ENCODE measurements at places on chromosomes 5 and 9. TPM values are rescaled to one million over a fixed set of nuclear protein-coding genes. Genes with fewer than 3 reads are reported as not detected.

DNA sequence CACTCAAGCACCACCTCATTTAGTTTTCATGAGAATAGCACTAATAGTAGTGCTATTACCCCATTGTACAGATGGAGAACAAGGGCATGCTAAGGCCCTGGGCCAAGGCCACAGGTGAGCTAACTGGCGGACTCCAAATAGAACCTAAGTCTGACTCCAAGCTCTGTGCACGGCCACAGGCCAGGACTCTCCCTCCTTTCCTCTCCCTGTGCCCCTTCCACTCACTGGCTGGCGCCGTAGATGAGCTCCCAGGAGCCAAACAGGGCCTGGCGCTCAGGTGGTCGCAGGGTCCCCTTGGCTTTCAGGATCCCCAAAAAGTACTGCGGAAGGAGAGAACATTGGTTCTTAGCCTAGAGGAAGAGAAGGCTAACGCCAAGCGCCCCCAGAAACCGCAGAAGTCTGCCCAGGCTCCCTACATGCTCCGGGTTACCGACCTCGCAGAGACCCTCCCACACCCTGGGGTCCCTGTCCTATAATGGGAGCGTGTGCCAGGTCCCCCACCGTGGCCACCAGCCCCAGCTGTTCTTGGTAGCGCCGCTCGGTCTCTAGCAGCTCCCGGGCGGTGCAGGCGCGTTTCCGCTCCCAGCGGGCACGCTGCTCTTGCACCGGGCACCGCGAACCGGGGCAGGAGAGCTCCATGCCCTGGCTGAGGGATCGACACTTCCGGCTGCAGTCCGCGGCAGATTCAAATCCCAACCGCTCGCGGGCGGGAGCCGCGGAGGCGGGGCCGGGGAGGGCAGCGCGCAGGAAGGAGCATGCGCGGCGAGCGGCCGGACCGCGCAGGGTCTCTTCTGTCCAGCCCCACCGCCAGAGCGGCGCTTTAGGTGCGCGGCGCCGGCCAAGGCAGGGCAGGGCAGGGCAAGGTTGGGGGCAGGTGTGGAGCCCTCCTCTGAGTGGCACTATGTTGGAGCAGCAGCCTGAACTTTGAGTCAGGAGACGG, at the start of gene ARHGEF39:
TSS of gene ARHGEF39 (minus strand) at position 665 of the 940 bp plus-strand sequence. CDS start at position 639, 26 bp downstream.
- DNase-seq, result no peak

DNA sequence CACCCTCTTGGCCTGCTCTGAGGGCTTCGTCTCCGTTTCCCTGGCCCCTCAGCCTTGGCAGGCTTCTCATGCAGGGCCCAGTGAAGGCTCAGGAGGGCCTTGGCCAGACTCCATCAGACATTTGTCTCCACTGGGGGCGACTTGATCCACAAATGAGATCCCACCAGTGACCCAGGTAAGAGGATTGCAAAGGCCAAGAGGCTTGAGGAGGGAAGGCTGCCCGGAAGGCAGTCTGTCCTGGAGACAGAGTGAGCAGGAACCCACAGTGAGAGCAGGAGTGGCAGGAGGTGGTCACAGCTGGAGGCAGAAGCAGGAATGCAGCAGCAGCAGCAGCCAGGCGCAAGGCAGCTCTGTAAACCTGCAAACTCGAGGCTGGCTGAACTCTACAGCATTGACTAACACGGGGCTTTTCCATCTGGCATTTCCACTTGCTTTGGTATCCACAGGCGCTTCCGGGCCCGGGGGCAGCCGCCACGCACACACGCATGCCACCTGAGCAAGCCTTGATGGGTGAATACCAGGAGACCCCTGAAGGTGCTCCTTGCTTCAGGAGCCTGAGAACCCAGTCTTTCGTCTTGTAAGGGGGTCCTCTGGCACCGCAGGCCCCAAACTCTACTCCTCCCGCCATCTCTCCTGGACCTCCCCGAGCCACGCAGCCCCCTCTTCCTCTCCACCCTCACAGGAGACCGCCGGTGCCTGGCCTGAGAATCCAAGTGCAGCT, 14.7 kb downstream of the MGAT1 start:
- peak; percentile 87 for DNase-seq

The TERT gene
- total RNA-seq, result not detected

The PCDHA12 gene
- total RNA-seq, result 23.6 TPM

DNA sequence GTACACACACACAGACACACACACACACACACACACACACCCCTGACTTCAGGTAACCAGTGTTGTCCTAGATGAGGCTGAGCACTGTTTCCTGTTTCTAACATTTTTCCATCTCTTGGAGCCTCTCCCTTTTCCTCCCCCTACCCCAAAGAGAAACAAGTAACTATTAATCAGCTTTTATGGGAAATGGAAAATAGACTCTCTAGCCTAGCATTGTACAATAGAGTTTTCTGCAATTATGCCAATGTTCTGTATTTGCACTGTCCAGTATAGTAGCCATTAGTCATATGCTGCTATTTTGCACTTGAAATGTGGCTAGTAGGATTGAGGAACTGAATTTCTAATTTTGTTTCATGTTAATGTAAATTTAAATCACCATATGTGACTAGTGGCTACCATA, 33.1 kb downstream of the RAB3C start:
- no peak for DNase-seq

DNA sequence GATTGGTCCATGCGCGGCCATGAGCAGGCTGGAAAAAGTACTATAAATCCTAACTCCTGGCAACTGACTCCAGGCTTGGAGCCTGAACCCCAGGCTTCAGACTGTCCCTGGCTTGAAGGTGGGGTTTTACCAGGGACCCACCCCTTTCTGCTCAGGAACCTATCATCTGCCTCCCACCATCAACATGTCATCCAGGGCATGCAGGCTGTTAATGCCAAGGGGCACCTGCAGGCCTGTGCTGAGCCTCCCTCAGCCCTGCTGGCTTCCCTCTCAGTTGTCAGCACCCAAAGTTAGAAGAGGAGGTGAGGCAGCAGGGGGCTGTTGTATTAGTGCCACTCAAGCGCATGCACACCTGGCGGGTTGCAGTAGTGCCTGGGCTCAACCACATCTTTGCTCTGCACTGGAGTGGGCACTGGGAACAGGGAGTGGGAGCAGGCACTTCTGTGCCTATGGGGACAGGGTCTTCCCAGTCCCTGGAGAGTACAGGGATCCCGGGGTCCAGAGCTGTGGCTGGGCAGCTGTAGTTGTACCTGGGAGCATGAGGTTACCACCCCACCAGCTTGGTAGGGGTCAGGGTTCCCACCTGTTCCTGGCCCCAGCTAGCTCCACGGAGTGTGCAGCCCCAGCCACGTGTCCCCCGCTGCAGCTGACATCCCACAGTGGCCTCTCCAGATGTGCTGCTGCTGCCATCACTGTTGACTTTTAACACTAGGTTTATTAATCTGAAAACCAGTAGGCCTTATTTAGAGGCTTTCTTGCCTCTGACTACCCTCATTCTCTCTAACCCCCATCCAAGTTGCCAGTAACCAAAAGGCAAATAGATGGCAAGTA, 306.2 kb upstream of the RIOK2 start:
- DNase-seq, result no peak
